ENCODE measurements at places on chromosomes 7 and 10.

GRCh38 chr7:105268511-105269392 lies 120.0 kb downstream of the SRPK2 start:
- DNase-seq, result no peak

- DNase-seq, result no peak
These were observed 336.0 kb downstream of the GLRX3 start for GRCh38 chr10:130472236-130472635.

- DNase-seq, result no peak
These were observed 278.4 kb downstream of the ANKRD30A start for GRCh38 chr10:37403776-37404175.

DNA sequence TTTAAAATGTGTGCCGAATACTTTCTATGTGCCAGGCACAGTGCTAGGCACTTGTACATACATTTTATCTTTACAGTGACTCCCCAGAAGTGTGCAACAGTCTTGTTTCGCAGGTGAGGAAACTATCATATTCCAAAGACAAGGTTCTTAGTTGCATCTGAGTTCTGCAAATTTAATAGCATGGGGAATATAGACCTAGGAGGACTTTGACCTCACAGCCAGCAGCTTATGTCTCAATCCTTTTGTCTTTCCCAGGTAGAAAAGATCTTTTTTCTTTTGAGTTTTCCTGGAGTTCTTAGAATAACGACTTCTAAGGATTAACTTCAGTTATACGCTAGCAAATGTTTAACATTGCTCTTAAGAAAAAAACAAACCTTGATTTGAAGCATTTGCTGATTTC lies 482.8 kb upstream of the ZMIZ1 start:
- DNase-seq, result no peak

DNA sequence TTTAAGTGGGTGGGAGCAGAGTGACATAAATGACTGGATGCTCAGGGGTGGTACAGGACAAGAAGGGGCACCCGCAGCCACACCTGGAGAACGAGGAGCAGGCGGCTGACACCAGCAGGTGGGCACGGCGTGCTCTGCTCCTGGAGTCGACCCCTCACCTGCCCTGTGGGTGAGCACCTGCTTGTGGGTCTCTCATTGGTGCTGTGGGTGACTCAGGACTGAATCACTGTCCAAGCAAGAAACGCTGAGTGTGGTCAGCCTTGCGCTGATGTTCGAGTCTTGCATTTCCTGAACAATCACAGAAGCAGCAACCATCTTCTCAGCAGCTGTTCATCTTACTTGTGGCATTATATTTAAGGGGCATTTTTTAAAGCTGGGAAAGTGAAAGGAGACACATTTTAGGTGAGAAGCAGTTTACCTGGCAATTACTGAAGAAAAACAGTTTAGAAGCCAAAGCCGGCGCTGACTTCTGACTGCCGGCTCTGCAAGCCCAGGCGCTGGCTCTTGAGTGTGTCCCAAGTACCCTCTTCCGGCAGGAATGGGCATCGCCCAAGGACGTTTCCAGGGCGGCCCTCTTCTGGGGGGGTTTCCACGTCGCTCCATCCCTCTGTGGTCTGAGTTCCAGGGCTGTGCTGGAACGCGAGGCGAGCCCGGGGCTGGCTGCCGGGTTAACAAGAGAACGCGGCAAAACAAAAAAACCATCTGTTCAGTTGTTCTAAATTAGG lies 145.2 kb upstream of the PFKP start:
- DNase-seq, result no peak

GRCh38 chr7:87982116-87982515 lies 48.1 kb downstream of the ADAM22 start:
- DNase-seq, result no peak

DNA sequence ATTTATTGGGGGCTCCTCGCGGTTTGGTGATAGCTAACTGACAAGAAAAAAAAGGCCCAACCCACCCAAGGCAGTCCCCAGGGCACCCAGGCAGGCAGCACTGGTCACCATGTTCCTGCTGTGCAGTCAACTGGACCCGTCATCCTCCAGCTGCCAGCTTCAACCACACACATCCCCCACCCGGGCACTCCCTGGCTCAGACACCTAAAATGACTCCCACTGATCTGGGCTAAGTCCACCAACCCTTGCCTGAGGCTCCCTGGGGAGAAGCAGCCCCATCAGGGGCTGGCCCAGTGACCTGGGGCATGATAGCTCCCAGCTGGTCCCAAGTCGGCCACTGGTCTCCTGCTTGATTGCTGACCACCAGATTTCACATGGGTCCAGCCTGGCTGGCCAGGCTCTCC lies 161.8 kb downstream of the NRF1 start:
- no peak for DNase-seq

GRCh38 chr10:7417103-7417623 lies 6.3 kb upstream of the SFMBT2 start:
- no peak for DNase-seq

DNA sequence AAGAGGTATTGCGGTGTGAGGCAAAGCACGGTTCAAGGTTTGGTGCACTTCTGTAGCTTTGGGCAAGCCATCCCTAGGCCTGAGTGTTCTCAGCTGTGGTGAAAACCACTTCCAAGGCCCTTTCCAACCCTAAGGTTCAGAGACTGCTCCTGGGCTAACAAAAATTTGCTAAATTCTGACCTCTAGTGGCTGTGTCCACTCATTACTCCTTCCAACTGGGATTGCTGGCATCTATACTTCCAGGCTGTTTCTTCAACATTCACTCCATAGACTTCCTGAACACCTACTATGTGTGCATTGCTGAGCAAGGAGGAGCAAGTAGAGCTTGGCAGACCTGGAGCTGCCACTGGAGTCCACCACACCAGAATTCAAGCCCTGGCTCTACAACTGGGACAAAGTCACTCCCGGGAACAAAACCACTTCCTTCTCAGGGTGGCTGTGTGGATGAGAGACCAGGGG lies 29.3 kb upstream of the SH3PXD2A start:
- DNase-seq, result no peak

DNA sequence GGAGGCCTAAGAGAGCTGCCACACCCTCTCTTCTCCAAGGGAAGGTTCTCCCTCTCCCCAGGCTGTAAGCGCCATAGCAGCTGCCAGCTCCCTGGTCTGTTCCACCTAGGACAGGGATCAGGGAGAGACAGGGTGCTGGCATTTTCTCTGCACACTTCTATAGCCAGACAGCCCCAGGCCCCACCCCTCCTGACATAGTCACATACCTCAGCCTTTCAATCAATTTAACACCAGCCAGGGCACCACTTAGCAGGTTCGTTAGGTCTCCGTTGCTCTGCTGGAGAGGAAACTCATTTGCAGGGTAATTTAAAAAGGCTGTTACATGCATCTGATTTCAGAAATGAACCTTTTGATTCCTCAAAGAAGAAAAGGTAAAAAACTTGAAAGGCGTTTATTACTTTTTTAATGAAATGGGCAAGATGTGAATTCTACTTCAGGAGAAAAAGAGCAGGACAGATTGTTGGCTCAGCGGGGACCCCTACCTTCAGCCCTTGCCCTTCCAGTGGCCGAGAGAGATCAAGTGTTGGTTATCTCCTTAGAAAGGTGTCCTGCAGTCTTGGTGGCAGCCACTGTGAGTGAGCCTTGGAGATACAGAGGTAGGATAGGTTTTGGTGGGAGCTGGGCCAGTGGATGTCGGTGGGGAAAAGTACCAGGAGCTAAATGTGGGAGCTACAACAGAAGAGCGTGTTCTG lies 180.5 kb upstream of the GALNT17 start:
- no peak for DNase-seq

- no peak for DNase-seq
These were observed 76.1 kb downstream of the NHLRC2 start for GRCh38 chr10:113930482-113931057.

DNA sequence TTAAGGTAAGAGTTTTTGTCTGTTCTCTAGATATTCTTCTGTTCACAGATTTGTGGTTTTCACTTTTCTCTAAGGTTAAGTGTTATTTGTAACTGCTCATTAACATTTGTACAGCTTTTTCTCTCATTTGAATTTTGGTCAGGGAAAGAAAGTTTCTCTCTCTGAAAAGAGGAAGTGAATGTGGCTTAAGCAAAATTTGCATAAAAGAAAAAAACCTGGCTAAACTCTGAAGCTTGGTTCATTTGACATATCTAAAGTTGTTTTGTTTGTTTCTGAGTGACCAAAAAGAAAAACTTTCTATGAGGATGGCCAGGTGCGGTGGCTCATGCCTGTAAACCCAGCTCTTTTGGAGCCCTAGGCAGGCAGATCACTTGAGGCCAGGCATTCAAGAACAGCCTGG lies 22.0 kb upstream of the SLC26A4 start:
- no peak for DNase-seq

- no peak for DNase-seq
These were observed 18.3 kb downstream of the DNAJB12 start for GRCh38 chr10:72336259-72337038.

DNA sequence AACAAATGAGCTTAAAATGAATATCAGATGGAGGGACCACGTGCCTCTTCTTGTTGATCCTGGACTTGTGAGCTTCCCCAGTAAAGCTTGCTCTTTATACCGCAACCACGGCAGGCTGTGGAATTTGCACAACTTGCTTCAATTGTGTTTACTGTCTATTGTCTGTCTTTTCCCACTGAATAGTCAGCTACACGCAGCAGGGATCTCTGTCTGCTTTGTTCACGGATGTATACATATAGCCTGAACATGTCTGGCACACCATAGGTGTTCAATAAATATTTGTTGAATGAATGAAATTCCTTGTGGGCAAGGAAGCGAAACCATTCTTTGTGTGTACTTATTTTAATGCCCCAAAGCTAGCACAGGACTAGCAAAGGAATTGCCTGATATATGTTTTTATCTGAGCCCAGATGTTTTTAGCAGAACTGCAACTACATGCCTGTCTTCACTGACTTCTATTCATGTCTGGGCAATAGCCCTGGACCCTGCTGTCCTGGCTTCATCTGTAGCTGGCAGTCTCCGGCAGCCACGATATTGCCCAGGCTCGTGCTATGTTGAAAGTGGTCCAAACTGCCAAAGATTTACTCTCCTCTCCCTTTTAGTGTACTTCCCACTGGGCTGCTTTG lies 29.9 kb upstream of the IFRD1 start:
- no peak for DNase-seq

DNA sequence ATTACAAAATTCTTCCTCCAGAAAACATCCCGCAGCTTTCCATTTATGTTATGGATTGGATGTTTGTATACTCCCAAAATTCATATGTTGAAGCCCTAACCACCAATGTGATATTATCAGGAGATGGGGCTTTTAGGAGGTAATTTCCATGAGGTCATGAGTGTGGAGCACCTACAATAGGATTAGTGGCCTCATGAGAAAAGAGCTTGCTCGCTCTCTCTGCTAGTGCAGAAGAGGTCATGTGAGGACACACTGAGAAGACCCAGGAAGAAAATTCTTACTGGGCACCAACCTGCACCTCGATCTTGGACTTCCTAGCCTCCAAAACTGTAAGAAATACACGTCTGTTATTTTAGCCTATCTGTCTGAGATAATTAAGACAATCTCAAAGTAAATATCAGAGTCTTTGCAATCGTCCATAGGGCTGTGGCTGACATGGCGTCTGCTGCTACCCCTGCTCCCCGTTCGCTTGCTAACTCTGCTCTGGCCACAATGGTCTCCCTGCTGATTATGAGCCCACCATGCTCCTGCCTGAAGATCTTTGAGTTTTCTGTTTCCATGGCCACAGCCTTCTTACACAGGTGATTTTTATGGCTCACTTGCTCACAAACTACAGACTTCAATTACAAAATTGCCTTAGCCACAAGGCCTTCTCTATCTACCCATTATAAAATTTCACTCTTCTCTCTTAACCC lies 333.3 kb downstream of the CACNA2D1 start:
- no peak for DNase-seq

DNA sequence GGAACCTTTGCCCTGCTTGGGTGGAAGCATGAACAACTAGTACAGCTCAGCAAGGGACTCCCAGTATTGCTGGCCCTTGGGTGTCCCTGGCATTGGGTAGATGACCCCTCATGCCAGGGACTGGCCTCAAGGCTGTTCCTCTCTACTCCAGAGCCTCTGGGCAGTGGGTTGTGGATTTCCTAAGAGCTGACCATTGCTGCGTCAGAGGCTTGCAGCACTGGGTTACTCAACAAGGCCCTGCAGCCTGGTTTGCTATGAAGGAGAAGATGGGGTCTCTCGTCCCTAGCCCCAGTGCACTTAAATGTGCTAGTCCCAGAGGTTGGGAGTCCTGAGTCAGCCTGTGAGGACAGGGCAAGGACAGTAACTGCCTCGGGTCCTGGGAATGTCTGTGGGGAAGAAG lies 2.5 kb downstream of the VSIR start:
- no peak for DNase-seq
